AG08395 (cell line): ENCODE measurements at places on chromosomes 4 and X.
A peak's percentile ranks its signal among the peaks of the same experiment; 100 is the strongest.

- DNase-seq = peak; percentile 24
These were observed 166.1 kb downstream of the BCOR start for GRCh38 chrX:39931529-39932282.

- peak; percentile 3 for DNase-seq
These were observed at the start of gene EREG for GRCh38 chr4:74364652-74365491. EREG (plus strand) TSS chr4:74365145; CDS start chr4:74365309, 164 bp downstream.

GRCh38 chr4:1191621-1192020, 19.2 kb upstream of the SPON2 start:
- no peak for DNase-seq

- DNase-seq = no peak
These were observed 1244.3 kb downstream of the RAPGEF2 start for GRCh38 chr4:160347197-160347596.

GRCh38 chr4:80070880-80071603, 2.0 kb downstream of the ANTXR2 start:
- no peak for DNase-seq

GRCh38 chrX:123291623-123292022, 107.5 kb downstream of the GRIA3 start:
- no peak for DNase-seq

GRCh38 chrX:111728096-111728495, 47.1 kb downstream of the ALG13 start:
- DNase-seq = peak; percentile 5

GRCh38 chr4:159443975-159444374, 341.1 kb downstream of the RAPGEF2 start:
- no peak for DNase-seq

GRCh38 chrX:48461830-48462229, 8.2 kb downstream of the SLC38A5 start:
- no peak for DNase-seq

DNA sequence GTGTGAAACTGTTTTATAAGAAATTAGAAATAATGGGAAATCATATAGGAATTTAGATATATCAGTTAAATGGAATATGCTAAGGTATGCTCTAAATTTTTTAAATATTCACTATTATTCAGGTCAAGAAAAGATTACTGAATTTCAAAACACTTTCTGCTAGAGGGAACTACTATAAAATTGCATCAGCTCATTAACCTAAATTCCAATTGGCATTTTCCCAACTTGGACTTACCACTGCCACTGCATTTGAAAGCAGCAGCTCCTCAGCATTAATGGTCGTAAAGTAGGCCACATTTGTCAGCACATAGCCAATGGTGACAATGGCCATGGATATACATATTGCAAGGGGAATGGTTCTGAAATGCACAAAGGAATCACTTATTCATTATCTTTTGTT, 57.3 kb downstream of the SLC7A11 start:
- no peak for DNase-seq

DNA sequence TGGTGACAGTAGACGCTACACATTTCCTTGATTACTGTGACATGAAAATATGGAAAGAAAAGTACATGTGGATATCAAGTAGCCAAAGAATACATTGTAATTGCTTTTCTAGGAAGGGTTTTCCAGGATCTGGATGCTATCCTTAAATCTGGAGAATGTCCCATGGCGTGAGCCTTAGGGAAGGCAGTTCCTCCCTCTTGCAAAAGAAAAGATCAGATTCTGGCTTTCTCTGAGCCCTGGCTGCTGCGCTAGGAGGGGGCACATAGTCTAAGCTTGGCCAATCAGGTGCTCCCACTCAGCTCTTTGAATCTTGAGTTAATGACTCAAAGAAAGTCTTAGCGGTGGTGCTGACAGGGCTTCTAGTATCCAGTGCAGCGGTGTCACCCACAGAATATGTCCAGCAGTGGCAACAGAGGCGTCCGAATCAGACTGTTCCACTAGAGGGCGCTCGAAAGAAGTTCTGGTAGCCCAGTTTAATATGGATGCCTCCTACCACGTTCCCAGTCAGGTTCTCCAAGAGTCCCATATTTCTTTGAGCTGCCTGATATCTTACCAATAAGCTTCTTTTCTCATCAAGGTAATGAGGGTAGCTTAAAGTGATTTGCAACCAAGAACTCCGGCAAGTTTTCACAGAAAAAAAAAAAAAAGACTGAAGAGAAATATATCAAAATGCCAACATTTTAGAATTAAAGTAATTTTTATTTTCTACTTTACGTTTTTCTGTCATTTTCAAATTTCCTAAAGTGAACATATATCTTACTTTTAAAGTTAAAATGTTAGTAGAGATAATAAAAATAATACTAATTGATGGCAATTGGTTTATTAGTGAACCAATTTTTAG, 213.4 kb upstream of the S100G start:
- peak; percentile 72 for DNase-seq

DNA sequence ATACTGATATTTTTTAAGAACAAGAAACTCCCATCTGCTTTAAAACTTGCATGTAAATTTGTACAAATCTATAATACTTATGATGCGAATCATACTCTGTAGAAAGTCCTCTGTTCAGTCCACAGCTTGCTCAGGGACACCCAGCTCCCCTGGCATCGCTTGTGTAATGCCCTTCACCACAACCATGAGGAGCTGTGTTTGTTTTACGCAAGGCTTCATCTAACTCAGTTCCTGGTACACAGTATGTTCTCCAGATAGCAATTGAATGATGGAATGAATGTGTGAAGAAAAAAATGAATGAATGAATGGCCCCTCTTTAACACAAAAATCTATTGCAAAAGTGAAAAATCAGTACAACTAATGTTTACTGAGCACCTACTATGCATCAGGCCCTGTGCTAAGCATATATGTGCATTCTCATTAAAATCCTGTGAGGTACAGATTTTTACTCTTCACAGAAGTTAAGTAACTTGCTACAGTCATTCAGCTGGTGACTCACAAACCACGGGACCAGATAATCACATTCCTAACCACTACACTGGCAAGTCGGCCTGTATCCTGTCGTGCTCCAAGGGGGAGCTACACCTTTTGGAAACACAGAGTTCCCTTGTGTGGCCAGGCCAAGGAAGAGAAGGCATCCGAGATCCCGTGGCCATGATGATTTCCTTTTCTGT, 58.7 kb upstream of the KDR start:
- DNase-seq = peak; percentile 83

DNA sequence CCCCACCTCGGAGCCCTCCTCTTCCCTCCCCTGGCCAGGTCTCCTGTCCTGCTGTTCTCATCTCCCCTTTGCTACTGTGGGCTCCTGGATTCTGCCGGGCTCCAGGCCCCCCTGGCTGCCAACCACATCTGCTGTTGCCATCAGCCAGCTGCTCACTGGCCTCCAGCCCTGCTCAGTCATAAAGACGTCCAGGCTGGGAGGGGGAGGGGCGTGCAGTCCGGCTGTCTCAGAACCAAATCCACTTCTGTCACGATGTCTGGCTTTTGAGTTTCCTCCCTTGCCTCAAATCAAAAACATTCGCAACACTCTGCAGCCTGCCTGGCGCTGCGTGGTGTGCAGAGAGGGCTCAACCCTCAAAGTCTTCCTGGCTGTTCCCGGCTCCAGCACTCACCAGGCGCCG, 7.1 kb downstream of the RASL11B start:
- DNase-seq = peak; percentile 70

DNA sequence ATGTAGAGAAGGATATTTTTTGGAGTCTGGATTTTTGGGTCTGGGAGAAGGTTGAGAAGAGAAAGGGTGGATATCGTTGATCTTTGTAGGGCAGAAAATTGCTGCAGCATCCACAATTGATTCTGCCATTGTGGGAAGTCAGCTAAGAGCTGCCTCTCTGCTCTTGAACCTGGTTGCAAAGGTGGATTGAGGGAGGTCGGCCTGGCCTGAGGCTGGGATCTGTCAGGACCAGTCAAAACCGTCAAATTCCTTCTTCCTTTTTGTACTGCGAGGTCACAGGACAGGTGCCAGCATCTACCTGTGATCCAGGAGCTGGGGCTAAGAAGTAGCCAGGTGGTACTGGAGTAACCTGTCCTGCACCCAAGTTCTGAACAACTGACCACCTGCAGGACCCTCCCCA, 93.7 kb downstream of the SHOX start:
- DNase-seq = no peak

- DNase-seq = no peak
These were observed 116.2 kb downstream of the AFAP1 start for GRCh38 chr4:7823416-7823824.

DNA sequence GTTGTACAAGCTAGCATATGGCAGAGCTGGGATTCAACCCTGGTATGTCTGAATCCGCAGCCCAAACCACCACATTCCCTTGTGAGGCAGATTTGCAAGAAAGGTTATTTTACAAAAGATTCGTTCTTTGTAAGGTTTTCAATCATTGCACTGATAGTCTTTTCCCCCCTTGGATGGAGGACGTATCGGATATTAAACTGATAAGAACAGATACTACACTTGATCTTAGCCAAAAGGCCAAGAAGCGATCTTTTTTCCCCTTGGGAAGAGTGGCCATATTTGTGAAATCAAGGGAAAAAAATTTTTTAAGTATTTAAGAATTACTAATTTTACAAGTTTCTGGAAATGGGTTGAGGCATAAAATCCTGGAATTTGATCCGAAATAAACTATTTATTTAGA, 34.4 kb upstream of the MSMO1 start:
- no peak for DNase-seq

GRCh38 chrX:85903692-85904471, 143.5 kb downstream of the CHM start:
- DNase-seq = no peak

- DNase-seq = peak; percentile 71
These were observed 533 bp downstream of the IL15 start for GRCh38 chr4:141636771-141637460.

DNA sequence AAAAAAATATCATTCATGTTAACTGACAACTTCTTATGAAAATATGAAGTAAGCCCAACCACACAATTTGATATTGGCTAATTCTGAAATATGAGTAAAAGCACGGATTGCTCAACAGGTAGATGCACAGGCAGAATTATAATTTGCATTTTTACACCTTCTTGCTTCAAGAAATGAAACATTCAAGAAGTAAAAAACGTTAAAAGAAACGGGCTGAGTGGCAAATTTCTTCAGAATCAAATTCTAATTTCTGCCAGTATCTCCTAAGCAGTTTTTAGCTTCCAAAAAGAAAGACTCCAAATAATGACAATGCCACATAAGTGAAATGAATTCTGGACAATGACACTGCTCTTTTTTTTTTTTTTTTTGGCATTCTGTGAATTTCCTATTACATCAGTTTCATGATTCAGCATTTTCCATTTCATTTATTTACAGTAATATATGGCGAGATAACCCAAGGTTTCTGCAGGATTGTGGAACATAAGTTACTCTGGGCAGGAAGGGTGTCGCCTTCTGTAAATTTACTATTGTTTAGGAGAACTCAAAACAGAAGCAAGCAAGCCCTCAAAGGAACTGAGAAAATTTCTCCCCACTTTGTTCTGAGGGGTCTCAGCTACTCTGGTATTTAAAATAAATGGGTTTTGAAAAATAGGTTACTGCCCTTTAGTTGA, 1.4 kb downstream of the SEL1L3 start:
- DNase-seq = no peak

DNA sequence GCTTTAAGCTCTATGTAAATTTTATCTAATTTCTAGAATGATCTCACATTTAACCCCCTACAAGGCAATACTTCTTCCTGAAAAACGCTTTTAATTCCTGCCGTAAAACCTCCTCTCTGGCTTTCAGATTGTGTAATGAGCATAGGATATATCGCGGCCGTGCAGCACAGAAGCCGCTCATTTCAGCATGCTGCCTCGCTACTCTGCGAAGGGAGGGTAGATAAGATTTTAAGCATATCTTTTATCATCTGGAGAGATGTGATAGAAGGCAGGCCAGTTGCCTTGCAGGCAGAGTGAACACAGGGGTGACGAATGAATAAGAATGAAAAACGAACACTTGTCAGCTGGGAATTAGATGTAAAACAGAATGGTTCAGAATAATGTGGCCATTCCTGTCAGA, 265.5 kb downstream of the UNC5C start:
- no peak for DNase-seq

GRCh38 chr4:6225469-6225868, 25.1 kb upstream of the JAKMIP1 start:
- peak; percentile 19 for DNase-seq

DNA sequence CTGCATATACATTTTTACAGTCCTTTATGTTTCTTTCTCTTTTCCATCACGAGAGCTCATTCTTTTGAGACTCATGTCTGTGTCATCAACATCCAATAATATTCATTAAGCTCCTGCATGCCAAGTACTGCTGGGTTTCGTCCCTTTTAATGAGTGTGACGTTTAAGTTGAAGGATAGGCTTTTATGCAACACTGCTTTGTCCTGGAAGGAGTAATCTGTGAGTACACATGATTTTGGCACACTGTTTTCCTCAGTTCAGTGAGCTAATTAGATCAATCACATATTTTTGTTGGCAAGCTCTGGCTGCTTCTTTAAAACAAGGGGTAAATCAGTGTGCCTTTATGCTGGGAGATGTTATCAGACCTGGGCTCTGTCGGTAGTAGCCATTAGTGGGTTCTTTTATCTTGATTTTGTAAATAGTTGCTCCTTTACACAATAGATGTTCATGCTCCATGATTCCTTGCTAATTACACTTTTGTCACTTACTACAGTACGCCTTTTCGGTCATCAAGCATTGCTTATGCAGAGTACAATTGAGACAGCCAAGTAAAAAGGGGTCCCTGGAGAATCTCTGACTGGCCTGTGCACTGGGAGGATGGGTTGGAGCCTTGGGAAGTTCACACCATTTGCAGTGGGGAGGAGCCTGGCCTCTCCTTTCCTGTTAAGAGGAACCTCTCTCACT, 132.6 kb downstream of the FHIP1A start:
- peak; percentile 54 for DNase-seq

DNA sequence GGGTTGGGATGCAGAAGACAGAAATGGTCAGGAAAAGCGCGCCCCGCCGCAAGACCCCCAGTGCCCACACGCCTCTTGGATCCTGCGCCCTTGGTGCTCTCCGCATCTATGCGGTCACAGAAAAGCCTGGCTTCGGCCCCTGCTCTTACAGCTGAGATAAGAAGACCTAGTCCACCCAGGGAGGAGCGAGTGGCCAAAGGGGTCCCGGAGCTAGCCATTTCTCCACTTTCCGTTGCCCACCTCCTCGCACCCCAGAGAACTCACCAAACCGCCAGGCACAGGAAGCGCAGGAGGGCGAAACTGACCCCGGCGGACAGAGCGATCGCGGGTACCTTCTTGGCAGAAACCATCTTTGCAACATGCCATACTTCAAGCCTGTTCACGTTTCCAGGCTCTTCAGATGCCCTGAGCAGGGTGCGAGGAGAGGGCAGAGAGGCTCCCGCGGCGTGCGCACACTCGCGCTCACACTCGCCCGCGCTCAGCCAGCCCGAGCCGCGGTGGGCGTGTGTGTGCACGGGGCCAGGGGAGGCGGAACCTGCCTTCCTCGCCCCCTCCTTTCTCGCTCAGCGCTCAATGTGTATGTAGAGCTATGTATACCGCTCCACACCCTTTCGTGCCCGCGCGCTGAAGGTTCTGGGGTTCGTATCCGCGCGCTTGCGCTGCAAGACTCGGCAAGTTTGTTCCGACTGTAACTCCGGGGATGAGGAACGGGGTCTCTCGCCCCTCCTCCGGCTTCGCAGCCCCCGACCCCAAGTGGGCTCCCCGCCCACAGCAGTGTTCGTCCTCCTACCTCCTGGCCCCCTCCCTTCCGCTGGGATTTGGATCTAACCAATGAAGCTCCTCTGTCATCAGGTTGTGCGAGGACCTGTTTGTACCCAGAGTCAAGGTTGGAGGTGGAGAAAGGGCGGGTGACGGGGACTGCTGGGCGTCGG, at the start of gene GABRA4:
Gene GABRA4, minus strand, starts transcription at position 507 of the 932 bp plus-strand sequence. Its CDS starts 157 bp downstream, at position 350.
- DNase-seq = no peak

- peak; percentile 7 for DNase-seq
These were observed 1382.9 kb downstream of the FAM133A start for GRCh38 chrX:95056901-95057300.
